ENCODE measurements at places on chromosomes 1 and 21. TPM values are rescaled to one million over a fixed set of nuclear protein-coding genes. Genes with fewer than 3 reads are reported as not detected.

GRCh38 chr1:61640531-61641530 is 84.1 kb downstream of the TM2D1 start:
- DNase-seq: no peak

GRCh38 chr1:113991467-113991997 is 12.3 kb downstream of the OLFML3 start:
- DNase-seq: no peak

DNA sequence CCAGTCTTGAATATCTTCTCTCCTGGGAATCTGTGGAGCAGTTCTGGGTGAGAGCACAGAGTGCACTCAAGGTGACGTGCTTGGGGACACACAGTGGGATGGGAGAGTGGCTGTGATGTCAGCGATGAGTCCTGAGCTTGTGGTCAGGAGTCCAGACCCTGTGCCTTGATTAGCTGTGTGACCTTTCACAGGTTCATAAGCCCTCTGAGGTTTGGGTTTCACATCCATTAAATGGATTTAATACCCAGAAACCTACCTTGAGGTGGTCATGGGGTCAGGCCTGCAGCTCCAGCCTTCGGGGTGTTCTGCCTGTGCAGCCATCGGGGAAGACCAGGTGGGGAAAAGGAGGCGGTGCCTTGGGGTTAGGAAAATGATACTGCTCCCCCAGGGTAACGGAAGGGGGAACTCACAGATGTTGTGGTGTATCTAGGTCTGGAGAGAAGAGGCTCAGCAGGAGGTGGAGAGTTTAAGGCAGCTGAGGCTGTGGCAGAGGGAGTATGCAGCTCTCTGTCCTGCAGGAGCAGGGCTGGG is 38.5 kb upstream of the ETV3 start:
- DNase-seq: no peak

GRCh38 chr1:211944733-211945500 is 90.4 kb downstream of the INTS7 start:
- no peak for DNase-seq

DNA sequence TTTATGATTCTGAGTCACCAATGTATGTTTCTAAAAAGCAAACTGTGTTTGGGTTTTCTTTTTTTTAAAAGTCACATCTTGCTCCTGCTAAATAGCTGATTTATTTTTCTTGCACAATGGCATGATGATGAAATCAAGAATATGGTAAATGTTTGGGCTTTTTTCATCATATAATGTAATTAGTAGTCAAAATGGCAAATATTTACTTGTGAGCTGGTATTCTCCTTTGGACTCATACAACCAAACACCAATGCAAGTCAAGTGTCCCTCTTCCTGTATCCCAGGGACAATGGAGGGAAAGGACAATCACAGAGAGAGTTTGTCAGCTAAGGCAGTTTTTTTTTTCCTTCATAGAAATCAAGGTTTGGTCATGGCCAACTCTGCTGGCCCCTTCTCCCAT is 94.6 kb upstream of the RALGPS2 start:
- no peak for DNase-seq

- peak; percentile 25 for DNase-seq
Measured at GRCh38 chr21:46322351-46323226, 1.1 kb downstream of the C21orf58 start.

DNA sequence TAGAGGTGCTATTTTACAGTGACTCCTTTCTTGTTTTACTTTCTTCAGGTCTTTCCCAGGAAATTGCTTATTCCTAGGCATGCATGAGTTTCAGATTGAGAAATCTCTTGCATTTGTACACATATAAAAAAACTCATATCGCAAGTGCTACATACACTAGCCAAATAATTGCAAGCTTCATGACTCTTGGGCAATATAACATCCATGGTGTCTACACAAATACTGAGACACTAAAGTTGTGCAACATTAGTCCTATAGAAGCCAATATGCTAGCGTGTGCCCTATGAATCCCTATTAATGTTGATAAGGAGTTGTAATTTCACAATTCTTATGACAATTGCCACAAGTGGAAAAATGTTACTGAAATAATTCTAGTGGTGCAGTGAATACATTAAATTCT is 591.0 kb downstream of the ADGRL2 start:
- no peak for DNase-seq

The TRAPPC10 gene
- total RNA-seq: 53.5 TPM

DNA sequence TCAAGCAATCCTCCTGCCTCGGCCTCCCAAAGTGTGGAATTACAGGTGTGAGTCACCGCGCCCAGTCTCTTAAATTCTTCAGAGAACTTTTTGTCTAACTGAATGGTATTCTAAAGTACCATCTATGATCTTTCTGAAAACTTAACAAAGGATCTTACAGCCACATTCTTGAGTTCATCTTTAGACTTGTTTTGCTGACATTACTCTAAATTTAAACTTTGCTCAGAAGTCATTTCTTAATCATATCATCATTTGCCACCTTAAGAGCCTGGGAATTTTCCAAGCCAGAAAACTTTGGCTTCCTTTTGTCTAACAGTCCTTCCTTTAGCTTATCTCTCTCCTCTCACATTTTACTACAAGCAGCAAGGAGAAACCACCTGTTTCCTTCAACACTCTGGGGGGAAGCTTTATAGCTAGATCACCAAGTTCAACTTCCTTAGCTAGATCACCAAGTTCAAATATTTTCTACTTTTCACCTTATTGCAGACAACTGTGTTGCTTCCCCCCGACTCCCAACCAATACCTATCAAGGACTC is 5.4 kb upstream of the ZBTB8A start:
- no peak for DNase-seq

- no peak for DNase-seq
Measured at GRCh38 chr1:22808676-22809483, 98.2 kb downstream of the EPHB2 start.

DNA sequence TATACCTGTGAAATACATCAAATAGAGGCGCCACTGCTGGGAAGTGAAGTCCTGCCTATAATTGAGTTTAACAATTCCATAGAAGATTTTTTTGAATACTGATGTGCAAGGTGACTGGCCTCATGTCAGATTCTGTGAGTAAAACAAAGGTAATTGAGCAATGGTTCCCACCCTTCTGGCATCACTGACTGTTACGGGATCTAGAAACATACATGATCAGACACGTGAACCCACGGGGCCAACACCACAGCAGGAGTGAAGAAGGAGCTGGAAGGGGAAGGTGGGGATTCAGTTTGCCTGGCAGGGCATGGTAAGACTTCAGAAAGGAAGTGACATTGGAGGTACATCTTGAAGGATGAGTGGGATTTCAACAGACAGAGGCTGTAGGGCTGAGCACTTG is 270.2 kb downstream of the DISC1 start:
- DNase-seq: no peak

- no peak for DNase-seq
Measured at GRCh38 chr1:189205863-189206262, 1271.8 kb downstream of the BRINP3 start.

The OR2T35 gene
- not detected for total RNA-seq

The NPHS2 gene
- not detected for total RNA-seq

- DNase-seq: no peak
Measured at GRCh38 chr1:24250224-24250623, 63.1 kb upstream of the IFNLR1 start.

DNA sequence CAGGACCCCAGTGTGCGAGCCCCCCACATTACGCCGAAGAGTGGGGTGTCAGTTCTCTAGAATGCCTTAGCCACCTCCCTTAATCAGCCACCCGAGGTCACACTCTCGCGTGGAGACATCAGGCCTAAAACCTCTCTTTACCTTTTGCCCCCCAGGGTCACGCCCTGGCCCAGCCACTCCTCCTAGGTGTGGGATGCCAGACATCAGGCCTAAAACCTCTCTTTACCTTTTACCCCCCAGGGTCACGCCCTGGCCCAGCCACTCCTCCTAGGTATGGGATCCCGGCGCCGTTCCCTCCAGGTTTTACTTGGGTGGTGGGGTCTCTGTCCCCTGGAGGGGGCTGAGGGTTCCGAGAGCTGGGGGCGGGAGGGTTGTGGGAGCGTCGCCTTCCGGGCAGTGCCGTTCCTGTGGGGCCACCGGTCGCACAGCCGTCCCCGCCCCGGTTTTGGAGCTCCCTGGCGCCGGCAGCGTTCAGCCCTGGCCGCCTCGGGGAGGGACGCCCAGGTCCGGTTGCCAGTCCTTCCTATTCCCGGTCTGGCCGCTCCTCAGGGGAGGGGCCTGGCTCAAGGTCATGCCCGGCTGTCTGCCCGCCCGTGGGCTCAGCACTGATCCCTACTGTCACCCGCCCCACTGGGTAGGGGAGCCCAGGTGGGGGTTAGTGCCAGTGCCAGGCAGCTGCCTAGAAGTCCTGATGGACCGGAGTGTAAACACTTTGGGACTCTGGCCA is 882 bp downstream of the VPS13D start:
- peak; percentile 24 for DNase-seq

The GBP1 gene
- total RNA-seq: 58.9 TPM

DNA sequence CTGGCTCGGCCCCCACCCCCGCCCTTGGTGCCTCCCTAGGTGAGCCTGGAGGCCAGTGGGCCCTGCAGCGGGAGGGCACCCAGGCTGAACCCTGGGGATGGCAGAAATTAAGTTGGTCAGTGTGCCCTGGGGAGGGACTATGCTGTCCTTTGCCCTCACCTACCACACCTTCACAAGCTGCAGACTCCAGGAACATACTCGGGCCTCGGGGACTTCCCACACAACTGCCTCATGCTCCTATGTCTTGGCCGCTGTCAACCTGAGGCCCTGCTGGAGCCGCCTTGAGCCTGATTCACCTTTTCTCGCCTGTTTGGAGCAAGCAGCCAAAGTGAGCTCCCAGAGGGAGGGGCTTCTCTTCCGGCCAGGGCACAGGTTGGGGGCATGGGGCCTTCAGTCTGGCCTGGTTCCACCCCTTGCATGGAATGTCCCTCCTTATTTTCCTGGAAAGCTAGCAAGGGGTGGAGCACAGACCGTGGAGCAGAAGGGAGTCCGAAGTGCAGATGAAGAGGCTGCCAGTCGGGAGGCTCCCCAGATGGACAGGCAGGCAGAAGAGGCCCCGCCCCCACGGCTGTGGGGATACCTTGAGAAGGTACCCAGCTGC is 24.7 kb downstream of the KNCN start:
- DNase-seq: no peak

The KCNN3 gene
- 0.42 TPM for total RNA-seq

The CD1B gene
- total RNA-seq: not detected

The CCDC190 gene
- total RNA-seq: not detected

DNA sequence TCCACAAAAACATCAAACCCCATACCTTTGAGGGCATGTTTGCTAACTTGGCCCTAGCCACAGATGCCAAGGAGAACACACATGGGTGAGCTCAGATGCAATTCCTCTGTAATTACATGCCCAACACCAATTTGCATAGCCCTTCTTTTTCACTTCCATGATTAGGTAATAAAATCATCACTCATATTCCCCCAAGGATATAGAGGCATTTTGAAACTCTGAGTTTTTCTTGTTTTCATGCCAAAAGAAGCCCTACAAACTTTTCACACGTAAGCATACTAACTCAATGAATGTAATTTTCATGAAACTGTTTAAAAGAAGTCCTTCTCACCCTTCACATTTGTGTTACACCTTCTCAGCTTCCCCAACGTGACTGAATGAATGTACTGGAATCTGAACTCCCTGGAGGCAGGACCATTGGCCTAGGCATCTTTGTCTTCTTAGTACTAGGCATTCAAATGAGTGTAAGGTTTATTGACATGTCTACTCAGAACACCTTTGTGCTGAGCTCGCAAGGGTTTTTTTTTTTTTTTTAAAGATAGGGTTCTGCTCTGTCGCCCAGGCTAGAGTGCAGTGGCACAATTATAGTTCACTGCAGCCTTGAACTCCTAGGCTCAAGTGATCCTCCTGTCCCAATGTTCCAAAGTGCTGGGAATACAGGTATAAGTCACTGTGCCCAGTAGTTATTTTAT is 31.0 kb downstream of the FBXO42 start:
- DNase-seq: no peak

The PRAMEF33 gene
- total RNA-seq: not detected

- no peak for DNase-seq
Measured at GRCh38 chr1:108071601-108072000, 106.6 kb upstream of the VAV3 start.

The KLHDC8A gene
- not detected for total RNA-seq

- no peak for DNase-seq
Measured at GRCh38 chr1:30008998-30009657, 714.3 kb downstream of the MATN1 start.

GRCh38 chr1:202873026-202873425 is 15.9 kb downstream of the RABIF start:
- no peak for DNase-seq

DNA sequence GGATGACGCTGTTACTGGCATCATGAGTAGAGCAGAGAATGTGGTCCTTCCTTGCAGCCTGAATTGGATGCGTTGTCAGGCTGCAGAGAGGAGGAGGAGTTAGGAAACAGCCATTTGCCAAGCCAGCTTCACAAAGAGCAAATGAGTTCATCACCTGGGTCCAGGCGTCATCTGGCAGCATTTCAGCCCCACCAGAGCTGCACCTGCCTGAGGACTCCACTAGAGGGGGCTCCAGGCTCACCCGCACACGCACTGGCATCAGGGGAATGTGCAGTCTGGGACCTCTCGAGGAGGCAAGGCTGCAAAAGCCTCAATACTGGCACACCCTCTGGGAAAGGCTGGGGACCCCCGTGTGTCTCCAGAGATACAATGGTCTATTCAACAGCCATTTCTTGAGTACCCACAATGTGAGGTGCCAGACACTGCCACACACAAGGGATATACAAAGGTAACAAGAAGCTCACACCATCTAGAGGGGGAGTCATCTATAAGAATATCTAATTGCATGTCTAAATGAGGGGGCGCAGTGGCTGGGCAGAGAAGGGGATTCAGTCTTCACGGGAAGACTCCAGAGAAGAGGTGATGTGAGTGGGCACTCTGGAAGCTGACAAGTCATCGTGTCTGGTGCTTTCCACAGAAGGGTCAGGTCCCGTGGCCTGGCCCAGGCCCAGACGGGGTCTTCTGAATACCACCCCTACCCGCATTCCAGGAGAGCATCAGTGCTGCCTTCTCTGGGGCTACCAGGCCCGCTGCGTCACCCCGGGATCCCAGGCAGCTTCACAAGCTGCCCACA is 53.5 kb upstream of the CNTN2 start:
- peak; percentile 69 for DNase-seq

The TCHH gene
- total RNA-seq: not detected

The TPTE gene
- total RNA-seq: 0.26 TPM

The CFAP410 gene
- total RNA-seq: 17.2 TPM

The CHIA gene
- not detected for total RNA-seq

All from activated T-cell treated with anti-CD3 and anti-CD28 coated beads, Interleukin-2, amount 50 U/mL, for 72 hours (primary cell).